ENCODE measurements at places on chromosomes 5 and 9.

DNA sequence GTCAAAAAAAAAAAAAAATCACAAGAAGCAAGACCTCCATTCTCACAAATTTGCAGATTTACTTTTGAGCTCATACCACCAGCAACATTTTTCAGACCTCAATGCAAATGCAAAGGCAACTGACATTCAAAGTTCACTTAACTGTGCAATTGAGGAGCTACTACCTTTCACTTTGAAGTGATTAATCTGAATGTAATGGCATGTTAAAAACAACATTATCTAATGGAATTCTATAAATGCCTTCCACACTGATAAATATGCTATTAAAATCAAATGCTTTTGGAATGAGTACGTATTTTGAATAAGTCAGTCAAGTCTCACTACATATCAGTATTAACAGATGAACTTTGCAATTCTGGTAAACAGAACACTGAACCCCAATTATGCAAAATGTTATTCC, 32.3 kb downstream of the UBQLN1 start:
- no peak for DNase-seq

DNA sequence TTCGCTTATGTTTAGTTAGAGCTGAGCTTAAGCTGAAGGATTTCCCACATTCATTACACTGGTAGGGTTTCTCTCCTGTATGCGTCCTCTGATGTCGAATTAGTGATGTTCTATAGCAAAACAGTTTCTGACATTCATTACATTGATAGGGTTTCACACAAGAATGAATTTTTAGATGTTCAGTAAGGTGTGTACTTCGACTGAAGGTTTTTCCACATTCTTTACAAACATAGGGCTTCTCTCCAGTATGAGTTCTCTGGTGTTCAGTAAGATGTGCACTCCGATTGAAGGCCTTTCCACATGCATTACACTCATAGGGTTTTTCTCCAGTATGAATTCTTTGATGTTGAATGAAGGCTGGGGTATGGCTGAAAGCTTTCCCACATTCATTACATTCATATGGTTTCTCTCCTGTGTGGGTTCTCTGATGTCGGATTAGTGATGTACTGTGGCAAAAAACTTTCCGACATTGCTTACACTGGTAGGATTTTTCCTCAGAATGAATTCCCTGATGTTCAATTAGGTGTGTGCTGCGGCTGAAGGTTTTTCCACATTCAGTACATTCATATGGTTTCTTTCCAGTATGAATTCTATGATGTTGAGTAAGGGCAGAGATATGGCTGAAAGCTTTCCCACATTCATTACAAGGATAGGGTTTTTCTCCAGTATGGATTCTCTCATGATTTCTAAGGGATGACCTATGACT, 14.6 kb downstream of the ZNF883 start:
- DNase-seq: no peak

GRCh38 chr5:126897851-126898630, 121.1 kb downstream of the LMNB1 start:
- no peak for DNase-seq

DNA sequence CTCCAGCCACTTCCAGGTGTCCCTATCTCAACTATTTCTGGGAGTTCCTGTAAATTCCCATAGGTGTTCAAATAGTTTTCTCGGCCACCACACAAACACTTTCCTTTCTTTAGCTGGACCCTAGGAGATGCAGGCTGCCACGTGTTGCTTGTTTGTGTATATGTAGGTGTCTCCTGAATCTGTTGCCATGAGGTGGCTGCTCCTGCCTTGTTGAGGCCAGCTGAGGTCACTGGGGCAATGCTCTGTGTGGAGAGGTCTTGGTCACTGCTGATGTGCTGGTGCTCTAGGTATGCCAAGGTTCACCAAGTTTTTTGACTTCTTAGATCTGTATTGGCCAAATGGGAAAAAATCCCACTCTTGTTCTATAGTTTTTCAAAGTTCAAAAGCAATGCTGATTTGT, 132.5 kb upstream of the CHD1 start:
- no peak for DNase-seq

DNA sequence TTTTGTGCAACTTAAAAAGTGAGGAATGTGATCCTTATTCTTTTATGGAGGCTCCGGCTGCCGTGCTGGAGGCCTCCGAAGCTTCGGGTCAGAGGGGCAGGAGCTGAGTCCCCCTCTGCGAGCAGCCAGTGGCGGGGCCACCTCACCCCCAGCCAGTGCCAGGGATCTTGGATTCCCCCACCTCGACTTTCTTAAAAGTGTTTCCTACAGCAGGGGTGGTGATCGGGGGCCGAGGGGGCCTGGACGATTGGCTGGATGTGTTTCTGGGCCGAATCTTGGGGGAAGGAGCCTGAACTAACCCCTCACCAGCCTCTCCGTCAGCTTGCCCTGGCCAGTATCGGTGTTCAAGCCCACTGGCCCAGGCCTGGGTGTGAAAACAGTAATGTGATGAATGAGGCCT, 92.2 kb upstream of the LMX1B start:
- no peak for DNase-seq

- no peak for DNase-seq
These were observed 101.4 kb downstream of the PRKACG start for GRCh38 chr9:68912561-68912960.

GRCh38 chr5:32074401-32074800, 99.7 kb downstream of the GOLPH3 start:
- no peak for DNase-seq

GRCh38 chr9:86926145-86926544, 21.2 kb downstream of the GAS1 start:
- DNase-seq: no peak

- peak; percentile 61 for DNase-seq
These were observed 69.8 kb downstream of the KDM4C start for GRCh38 chr9:6827439-6828145.

GRCh38 chr5:165881259-165881658, 2375.8 kb downstream of the MAT2B start:
- no peak for DNase-seq

DNA sequence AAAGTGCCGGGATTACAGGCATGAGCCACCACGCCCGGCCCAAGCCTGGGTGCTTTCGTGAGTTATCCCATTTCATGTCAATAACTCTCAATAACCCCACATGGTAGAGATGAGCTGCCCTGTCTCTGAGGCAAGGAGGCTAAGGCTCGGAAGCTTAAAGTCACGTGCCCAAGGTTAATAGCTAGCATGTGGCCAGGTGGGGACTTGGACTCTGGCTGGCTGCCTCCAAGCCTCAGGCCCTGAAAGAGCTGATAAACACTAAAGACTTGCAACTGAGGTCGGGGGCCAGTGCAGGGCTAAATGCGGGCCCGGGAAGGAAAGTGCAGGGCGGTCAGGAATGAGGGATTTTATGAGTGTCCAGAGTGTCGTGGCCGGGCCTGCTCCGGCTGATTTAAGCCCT, 30.9 kb upstream of the BARHL1 start:
- DNase-seq: no peak

- no peak for DNase-seq
These were observed 20.9 kb upstream of the BNIP1 start for GRCh38 chr5:173123416-173123815.

- DNase-seq: no peak
These were observed 53.5 kb downstream of the RGS3 start for GRCh38 chr9:113516840-113517577.

DNA sequence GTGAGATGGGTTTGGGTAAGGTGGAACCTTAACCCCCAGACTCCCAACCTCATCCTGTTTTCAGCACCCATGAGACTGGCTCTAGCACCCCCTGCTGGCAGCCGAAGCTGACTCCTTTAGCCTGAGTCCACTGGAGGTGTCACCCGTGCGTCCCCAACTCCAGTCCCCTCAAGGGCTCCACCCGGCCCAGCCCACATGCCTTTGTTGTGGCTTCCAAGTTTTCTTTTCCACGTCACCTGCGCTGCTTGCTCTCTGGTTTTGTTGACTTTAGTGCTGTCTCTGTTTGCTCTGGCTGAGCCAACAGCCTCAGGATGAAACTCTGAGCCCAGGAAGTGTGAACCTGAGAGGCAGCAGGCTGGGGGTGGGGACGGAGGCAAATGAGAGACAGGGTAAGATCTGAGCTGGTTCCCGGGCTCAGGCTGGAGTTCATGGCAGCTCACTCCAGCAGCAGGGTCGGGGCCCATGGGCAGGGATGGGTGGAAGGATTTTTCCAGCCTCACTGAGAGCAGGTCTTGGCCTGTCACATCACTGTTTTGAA, 13.2 kb upstream of the AQP7 start:
- peak; percentile 17 for DNase-seq

- no peak for DNase-seq
These were observed 27.3 kb upstream of the FER start for GRCh38 chr5:108720391-108720790.

DNA sequence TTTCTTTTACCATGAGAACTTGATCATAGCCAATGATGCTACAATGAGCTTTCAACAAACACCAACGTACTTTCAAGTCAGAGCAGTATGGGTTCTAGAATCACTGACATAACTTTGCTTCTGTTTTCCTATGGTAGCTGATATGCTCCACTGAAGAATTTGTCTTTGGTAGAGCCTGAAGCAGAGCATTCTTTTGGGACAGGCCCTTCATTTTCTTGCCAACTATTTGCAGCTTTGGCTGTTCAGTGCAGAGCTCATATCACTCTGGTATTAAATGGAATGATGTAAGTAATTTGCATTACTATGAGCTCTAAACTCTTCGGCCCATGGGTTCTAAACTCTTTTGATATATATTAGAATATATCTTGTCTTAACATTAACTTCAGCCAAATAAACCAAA, 51.8 kb upstream of the APC start:
- DNase-seq: no peak

DNA sequence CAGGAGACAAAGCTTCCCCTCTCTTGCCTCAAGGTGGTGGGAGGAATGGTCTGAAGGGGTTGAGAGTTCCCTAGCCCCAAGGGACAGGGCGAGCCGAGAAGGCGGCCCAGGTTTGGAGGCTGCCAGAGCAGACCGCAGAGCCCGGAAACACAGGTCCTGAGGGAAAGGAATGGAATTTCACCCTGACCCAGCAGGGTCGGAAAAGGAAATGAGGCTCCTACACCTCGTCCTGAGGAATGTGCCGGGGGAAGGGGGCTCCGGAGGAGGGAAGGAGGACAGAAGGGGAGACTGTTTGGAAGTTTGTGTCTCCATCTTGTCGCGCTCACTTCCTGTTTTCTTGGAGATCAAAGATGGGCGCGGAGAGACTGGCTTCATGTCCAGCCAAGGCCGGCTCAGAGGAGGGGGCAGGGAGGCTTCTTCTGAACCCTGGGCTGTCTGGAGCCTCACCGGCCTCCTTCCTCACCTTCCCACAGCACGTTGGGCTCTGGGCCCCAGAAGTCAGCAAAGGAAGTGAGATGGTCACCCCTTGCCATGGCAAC, 9.6 kb downstream of the ENG start:
- no peak for DNase-seq

DNA sequence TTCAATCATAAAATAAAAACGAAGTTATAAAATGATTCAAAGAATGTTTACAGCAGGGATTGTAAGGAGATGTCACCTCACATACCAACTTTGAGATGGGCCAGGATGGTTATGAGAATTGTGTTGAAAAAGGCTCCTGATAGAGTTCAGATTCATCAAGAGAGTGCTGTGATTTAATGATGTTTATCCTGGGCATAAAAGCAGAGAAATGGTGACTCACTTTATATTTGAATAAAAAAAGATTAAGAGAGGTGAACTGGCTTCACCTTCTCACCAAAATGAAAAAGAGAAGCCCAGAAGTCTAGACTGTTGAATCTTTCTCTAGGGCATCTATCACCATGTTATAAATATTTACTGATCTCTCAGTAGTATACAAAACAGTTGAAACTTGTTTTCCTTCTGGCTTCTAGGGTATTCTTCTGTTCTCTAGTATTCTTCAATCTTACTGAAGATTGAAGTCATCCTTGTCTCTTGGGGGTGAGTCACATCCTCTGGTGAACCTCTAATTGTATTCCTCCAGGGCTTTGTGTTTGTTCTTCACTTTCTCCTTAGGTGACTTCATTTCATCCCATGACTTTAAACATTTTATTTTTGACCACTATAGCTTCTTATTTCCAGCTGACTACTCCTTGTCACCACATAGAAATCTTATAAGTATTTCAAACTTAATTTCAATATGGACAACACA, 1237.3 kb upstream of the C9orf72 start:
- DNase-seq: no peak

- no peak for DNase-seq
These were observed 25.8 kb upstream of the HMCN2 start for GRCh38 chr9:130239741-130240241.

DNA sequence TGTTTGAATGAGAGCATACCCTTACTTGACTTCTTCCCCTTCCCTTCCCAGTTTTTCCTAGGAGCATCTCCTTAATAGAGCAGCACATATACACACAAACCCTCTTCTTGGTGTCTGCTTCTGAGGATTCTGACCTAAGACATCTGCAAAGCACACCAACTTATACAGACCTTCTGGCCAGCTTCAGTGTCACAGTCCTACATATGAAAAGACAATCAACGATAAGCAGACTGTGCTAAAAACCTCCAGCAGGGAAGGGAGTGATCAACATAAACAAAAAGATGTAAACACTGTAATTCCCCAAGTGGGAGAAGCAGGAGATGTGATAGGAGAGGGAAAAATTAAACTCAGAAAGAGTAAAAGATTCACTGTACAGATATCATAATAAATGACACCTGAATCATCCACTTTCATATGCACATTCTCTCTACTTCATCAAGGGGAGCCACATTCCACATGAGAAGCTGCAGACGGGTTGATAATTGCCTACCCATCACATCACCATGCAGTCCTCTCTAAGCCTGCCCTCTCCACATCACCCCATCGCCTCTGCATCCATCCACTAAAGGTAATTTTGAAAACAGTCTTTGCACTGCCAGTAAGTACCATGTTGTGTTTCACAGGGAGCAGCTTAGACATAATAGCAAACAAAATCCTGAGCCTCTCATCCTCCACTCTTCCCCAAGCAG, 13.0 kb downstream of the APBA1 start:
- DNase-seq: no peak

DNA sequence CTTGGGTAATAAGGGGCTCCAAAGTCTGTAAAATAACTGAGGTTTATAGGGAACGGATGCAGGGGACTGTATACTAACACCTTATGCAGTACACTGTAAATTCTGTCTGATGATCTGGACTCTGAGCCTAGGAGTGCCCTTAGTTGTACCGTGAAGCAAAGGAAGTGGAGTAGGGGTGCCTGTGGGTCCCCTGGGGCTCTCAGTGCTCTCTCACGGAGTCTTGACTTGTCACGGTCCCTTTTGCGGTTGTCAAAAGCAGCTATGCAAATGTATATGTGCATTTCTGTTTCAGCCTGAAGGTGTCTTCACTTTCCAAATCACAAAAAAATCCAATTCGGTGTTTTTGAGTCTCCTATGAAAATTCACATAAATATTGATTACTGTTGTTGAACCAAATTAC, 17.8 kb downstream of the DMRT1 start:
- DNase-seq: no peak

DNA sequence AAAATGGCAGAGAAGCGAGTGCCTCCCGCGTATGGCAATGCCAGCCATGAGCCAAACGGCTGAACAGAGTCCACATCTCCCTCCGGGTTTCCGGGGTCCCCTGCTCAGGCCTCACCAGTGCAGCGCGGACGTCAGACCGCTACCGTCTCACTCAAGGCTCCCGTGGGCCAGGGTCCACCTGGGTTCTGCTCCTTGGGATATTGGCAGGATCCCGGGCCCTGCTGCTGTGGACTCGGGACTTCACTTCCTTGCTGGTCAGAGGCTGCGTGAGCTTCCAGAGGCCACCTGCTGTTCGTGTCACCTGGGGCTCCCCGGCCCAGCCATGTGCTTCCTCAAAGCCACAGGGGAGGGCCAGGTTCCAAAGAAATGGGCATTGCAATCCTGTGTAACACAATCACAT, 38.4 kb upstream of the CLPTM1L start:
- DNase-seq: no peak
